DMS79 treated with DMSO at 0.1 percent for 48 hours (cell line): ENCODE measurements at places on chromosomes 16 and 17.

GRCh38 chr17:77440560-77440981 lies 299.8 kb downstream of the SEC14L1 start:
- DNase-seq = no peak

DNA sequence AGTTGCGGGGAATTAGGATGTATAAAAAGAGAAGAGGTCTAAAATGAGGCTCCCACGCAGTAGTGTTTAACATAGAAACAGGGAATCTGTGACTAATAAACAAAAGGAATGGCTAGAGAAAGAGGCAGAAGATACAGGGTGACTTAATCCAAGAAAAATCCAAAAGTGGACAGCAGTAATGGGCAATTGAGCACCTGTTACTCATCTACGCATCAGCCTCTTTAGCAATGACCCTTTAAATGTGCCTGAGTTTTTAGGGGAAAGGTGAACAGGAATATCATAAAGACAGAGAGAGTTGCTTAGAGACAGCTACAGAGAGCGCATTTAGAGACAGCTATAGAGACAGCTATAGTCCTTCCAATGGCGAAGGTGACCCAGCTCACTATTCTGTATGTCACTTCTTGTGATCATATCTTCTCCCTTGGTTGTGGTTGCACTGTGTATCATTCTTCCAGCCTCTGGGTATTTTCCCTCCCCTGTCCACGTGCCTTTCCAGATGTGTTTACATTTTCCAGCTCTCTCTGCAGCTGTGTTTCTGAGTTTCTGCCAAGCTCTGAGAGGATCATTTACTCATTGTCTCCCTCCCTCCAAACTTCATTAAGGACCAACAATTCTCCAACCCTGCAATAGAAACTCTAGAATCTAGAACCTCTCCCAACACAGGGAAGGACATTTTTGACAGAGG lies 61.5 kb downstream of the MYOCD start:
- DNase-seq = no peak

- DNase-seq = no peak
These were observed 1.9 kb downstream of the TSEN54 start for GRCh38 chr17:75518201-75518600.

DNA sequence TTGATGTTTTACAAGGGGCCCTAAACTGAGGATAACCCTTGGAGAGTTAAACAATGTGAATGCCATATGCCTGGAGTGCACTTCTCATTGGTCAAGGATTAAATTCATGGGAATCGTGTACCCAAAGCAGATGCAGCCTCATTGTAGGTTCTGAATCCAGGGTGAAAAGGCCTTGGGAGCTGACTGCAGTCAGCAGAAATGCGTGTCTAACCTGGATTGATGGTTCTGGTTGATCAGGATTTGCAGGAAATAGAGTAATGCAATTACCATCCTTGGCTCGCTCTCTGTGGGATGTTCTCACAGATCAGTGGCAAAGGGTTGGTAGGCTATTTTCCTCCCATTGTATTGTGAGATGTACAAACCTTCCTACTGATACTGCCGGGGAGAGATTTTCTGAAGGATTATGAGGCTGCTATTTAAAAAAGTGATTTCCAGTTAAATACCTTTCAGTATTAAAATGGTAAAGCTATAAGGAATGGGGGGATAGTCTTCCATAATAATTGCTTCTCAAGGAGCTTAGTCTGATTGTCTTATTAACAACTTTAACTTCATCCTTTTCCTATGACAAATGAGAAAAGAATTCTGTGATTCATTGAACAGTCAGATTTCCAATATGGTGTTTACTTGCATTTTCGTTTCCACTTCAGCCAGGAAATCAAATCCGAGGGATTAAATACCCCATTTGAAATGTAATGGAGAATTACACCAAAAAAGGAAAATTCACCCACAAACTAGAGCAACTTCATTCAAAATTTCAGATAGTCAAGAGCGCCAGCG lies 1028.1 kb upstream of the EEF2KMT start:
- no peak for DNase-seq

GRCh38 chr17:12579288-12579687 lies 86.4 kb upstream of the MYOCD start:
- DNase-seq = no peak

DNA sequence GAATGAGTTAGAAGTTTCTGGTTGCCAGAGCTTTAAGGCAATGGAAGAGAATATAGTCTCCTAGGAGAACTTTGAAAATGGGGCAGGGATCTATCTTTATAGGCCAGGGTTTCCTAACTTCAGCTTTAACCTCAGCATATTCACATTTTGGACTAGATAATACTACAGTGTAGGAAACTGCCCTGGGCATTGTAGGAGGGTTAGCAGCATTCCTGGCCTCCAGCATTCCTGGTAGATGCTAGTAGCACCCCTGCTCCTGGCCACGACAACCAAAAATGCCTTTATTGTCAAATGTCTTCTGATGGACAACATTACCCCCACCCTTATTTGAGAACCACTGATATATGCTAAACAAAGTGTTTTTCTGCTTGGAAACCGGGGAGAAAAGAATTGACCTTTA lies 27.8 kb upstream of the MYO18A start:
- DNase-seq = no peak

DNA sequence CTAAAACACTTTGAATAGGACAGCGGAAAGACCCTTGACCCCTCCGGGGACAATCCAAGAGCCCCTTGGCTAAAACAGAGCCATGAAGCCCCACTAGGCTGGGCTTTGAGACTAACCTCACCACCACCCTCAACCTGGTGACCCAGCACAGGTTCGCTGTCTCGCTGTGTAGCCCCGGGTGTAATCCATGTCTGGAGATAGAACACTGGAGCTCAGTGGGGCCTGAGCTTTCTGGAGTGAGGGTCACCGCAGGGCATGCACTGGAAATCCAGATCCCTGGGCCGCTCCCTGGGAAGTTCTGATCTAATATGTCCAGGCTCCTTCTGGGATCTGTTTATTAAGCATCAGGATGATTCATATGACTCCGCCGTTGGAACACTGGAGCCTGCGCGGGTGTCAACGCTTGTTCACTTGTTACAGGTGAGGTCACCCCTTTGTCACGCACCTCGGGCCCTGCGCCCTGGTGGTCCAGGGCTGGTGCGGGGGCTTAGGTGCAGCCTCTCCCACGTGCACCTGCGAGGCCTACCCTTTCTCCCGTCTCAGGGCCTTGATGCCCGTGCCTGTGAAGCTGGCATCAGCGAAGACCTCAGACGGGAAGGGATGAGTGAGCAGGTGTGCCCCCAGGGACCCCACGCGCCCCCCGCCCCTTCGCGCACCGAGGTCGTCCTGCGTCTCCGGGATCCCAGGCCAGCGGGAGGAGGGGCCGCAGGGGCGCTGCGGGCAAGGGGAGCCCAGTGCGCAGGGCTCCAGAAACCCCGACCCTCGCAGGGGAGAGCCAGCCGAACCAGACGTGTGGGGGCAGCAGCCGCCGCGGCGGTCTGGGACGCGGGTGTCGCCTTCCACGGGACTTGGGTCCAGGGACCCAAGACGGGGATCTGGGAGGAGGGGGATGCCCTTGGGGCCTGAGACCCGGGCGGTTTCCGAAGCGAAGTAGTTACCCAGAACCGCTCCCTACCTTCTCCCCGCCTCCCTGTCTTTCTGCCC lies 224.1 kb upstream of the FOXF1 start:
- DNase-seq = no peak

DNA sequence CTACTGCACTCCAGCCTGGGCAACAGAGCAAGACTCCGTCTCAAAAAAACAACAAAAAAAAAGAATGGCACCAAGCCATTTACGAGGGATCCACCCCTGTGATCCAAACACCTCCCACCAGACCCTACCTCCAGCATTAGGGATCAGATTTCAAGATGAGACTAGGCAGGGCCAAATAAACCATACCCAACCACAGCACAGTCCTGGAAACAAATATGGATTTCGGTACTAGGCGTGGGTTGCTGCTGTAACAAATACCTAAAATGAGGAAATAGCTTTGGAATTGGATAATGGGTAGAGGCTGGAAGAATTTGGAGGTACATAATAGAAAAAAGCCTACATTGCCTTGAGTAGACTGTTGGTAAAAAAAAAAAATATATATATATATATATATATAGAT lies 49.1 kb downstream of the MMP15 start:
- DNase-seq = no peak

DNA sequence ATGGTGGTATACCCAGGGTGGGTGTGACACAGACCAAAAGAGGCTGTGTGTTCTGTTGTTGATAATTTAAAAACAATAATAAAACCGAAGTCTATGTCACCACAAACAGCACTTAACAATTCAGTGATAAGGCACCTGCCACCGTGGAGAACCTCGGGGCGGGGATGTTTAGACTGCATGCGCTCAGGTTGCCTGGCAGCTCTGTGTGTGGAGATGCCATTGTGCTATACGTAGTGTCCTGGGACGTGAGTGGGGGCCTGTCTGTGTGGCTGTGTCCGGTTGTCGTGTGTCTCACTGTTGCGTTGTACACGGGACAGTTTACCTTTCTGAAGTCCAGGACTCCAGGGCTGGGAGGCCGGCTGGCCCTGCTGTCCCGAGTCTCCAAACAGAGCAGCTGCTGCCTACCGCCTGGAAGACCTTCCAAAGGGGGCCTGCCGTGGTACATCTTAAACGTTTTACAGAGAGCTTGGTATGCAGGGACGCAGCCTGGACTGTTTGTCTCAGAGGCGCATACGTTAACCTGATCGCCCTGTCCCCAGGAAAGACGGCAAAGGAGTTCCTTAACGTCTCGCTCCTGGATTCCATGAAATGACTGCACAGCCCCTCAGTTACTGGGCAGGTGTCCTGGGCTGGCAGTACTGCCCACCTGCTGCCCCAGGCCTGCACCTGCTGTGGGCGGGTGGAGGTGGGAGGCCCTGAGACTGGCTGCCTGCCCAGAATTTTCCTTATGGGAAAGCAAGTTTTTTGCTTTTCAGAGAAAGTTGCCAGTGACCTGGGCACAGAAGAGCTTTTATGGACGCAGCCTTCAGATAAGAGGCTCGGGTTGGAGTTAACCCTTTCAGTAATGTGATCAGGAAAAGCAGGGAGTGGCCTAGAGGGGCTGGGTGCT lies 19.0 kb downstream of the SPIRE2 start:
- peak; percentile 71 for DNase-seq

- DNase-seq = peak; percentile 52
These were observed 51.1 kb downstream of the SRCIN1 start for GRCh38 chr17:38554430-38555350.

GRCh38 chr16:4160658-4161430 lies 44.6 kb upstream of the ADCY9 start:
- DNase-seq = no peak

- no peak for DNase-seq
These were observed 31.2 kb downstream of the HNF1B start for GRCh38 chr17:37713624-37714023.

DNA sequence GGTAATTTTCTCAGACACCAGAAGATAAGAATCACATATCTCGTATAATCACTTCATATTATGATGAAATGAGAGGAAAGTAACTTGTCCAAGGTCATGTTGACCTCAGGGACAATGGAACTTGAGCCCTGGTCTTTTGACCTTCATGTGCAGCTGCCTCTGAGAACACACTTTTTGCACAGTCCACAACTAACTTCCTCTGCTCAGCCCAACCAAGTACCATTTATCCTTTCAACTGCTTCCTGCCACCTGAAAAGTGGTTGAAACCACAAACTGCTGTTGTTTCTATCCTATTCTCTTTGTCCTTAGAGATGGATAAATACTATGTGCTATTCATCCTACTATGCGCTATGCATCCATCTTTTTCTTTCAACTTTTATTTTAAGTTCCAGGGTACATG lies 2.3 kb upstream of the CCL1 start:
- peak; percentile 61 for DNase-seq

DNA sequence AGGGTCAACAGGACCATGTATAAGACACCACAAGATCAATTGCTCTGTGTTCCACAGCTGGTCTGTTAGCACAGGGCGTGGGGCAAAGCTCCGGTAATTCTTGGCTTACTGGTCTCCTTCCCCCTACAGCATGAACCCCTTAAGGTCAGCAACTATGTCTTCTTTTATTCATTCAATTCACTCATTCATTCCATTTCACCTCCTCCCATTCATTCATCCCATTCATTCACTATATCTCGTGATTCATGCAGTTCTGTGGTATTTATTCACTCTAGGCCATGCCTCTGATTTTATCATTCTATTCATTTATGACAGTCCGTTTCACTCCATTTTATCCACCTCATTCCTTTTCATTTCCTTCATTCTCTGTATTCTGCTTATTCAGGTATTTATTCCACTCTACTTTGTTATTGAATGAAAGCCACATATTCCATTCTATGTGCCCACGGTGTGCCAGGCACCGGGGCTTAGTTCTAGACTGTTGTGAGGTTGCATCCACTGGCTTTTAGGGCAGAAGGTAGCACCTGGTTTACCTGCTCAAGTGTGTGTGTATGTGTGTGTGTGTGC lies 19.0 kb upstream of the WFDC1 start:
- no peak for DNase-seq

DNA sequence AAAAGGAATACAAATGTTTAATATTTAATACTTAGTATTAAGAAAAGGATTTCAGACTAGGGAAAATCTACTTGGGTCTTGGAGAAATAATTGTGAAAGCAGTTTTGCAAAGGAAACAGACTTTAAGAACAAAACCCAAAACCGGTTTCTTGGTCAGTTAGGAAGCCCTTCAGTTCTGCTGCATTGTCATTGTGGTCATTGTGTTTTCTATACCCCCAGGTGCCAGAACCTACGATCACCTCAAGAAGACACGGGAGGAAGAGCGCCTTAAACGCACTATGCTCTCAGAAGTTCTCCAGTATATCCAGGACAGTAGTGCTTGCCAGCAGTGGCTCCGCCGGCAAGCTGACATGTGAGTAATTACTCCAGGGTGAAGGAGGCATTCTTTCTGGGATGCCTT lies 19.5 kb upstream of the DUSP14 start:
- no peak for DNase-seq

DNA sequence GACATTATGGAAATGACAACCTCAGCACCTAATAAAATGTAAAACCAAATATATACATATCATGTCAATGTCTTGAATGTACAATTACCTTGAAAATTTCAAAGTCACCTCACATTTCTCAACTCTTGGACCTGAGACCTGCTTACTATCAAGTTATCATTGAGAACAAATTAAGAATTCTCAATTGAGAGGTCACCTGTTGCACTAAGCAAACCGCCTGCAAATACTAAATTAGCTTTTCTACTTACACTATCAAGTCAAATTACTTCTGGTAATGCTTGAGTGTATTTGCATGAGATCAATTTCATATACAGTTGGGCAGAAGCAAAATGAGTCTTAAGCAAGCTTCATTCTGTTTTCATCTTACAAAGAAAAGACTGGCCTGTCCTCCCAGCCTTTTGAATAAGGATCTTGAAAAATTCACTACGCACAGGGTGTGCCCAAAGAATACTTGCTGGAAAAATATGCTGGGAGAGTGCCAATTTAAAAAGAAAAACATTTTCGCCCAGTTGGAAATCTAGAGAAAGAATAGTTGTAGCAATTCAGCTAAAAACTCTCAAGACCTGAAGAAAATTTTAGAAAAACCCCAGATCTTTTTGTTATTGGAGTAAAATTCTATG lies 35.7 kb downstream of the KANSL1 start:
- no peak for DNase-seq

DNA sequence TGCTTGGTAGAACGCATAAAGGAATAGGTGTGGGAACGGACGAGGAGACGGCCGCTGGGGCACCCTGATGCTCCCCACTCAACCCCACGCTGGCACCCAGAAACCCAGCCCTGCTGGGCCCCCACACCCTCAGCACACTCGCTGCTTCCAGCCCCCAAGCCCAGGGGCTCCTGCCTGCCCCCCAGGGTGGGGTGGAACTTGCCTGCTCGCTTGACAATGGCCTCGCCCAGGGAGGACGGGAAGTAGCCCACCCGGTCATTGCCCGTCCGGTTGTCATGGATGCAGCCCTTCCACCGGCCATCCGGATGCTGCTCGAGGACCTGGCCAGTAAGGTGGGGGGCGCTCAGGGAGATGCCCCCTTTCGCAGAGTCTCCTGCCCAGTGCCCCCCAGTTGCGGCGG lies 9.9 kb downstream of the CASKIN1 start:
- DNase-seq = no peak
